ENCODE measurements at places on chromosomes 16 and 17. TPM values are rescaled to one million over a fixed set of nuclear protein-coding genes. Genes with fewer than 3 reads are reported as not detected.

KIFC3 gene
- 187 TPM for total RNA-seq

TVP23A gene
- total RNA-seq: not detected

SLC22A31 gene
- total RNA-seq: 1.3 TPM

DNA sequence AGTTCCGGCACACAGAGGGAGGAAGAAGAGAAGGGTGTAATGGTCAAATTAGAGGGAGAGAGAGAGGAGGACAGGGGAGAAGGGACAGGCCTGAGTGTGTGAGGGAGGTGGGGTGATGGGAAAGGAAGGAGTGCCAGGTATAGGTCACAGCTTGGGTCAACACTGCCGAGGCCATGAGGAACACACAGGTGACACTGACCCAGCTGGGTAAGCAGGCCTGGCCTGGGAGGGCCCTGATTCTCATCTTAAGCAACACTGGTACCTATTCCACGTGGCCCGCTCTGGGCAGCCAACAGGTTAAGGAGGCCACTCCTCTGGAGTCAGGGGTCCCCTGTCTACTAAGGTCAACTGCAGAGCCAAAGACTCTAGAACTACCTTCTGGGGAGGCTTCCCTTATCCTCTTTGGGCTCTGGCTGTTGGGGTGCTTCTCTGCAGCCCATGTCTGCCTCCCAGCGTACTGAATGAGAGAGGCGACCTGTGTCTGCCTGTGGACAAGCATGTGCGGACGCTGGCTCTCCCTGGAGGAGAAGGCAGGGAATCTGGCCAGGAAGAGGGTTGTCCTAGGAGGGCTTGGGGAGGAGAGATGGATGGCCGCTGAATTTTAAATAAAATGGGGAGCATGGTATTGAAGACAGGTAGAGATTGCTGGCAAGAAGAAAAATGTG, 57.6 kb downstream of the RGS9 start:
- DNase-seq: no peak

GRCh38 chr16:79294568-79294967, 306.0 kb downstream of the MAF start:
- DNase-seq: no peak

TP53TG3B gene
- not detected for total RNA-seq

DNA sequence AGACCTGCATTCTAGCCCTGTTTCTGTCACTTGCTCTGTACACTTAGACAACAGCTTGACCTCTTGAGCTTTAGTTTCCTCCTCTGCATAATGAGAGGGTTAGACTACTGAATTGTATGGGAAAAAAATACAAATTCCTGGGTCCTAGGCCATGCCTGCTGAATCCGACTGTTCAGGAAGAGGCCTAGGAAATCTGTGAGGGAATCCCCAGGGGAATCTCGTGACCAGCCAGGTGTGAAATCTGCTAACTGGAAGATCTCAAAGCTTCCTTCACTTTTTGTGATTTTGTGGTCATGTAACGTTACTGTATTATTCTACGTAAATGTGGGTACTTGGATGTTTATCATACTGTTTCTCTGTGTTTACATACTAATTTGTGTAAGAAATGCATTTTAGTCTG, 58.2 kb downstream of the CYLD start:
- DNase-seq: no peak

DNA sequence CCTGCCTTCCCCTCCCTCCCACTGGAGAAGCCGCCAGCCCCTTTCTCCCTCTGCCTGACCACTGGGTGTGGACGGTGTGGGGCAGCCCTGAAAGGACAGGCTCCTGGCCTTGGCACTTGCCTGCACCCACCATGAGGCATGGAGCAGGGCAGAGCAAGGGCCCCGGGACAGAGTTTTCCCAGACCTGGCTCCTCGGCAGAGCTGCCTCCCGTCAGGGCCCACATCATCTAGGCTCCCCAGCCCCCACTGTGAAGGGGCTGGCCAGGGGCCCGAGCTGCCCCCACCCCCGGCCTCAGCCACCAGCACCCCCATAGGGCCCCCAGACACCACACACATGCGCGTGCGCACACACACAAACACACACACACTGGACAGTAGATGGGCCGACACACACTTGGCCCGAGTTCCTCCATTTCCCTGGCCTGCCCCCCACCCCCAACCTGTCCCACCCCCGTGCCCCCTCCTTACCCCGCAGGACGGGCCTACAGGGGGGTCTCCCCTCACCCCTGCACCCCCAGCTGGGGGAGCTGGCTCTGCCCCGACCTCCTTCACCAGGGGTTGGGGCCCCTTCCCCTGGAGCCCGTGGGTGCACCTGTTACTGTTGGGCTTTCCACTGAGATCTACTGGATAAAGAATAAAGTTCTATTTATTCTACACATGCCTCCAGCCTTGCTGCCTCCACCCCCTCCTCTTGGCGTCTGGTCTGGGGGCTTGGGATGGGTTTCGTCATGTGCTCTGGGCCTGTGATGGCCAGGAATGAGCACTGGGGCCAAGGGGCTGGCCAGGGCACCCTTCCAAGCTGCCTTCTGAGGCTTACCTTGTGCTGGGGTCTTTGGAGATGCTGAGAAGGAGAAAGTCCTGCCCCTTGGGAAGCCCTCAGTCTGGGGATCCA, 7.3 kb downstream of the GJD3 start:
- DNase-seq: no peak

DNA sequence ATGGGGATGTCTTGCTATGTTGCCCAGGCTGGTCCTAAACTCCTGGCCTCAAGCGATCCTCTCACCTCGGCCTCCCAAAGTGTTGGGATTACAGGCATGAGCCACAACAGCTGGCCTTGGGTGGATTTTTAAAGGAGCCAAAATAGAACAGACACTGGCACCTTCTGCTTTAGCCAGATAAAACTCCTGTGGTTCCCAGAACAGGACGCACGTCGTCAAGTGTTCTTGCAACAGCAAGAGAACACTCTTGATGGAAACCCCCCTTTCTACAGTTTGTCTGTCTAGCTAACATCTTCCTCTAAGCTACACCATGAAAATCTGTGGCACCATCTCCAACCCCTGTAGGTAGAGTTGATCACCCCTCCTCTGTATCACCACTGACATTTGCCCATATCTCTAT, 122.6 kb downstream of the NPIPB5 start:
- no peak for DNase-seq

- DNase-seq: no peak
These were observed 59.8 kb upstream of the RPH3AL start for GRCh38 chr17:412211-413015.

VMO1 gene
- total RNA-seq: 2.2 TPM

- peak; percentile 72 for DNase-seq
These were observed 46.1 kb downstream of the ABCA8 start for GRCh38 chr17:68909066-68909465.

CDK12 gene
- total RNA-seq: 46.5 TPM

DNA sequence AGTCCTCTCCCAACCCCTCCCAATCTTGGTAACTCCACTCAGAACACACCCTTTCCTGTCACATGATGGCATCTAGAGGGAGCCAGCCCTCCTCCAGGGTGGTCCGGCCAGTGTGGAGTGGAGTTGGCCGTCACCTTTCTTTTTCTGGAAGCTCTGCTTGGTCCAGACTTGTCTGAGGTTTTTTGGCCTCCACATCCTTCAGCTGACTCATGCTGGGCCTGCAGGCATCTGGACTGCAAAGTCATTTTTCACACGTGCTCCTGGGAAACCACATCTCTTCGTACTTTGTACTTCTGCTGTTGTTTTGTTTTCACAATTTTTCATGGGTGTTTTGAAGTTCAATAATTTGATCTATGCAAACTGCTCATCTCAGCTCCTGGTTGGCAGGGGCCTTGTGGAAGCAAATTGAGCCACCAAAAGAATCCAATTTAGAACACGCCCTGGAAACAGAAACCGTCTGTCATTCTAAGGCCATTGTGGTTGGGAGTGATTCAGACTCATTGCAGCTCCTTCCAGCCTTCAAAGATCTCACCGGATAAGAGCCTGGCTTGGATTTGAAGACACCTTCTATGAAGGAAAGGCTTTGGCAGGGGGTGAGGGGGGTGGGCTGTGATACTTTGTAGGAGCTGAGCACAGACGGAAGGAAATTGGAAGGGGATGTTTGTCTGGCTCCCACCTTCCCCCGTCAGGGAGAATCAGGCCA, 42.4 kb upstream of the NF1 start:
- peak; percentile 79 for DNase-seq

PLEKHM1 gene
- total RNA-seq: 165 TPM

PRDM7 gene
- total RNA-seq: not detected

GRCh38 chr17:67479148-67479547, 102.1 kb downstream of the PITPNC1 start:
- DNase-seq: no peak

DNA sequence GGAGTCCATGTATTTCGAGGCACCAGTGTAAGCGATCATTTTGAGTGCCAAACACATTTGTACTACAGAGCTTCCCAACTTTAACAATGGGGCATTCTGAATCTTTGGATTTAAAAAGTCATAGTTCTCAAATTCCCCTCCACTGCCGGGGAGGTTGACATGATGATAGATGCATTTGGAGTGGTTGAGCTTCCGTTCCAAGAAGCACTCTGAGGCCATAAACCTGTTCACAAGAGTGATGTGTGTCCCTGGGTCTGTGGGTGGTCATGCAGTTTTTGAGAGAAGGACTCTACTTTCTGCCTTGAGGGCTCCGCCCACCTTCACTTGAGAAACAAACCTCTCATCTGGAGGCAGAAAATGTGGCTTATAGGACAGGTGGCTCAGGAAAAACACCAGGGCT, 43.7 kb downstream of the IRX5 start:
- DNase-seq: no peak

RNF43 gene
- 19.9 TPM for total RNA-seq

NACA2 gene
- total RNA-seq: not detected

GRCh38 chr17:66441101-66441661, 138.8 kb downstream of the PRKCA start:
- DNase-seq: no peak

- DNase-seq: no peak
These were observed 6.0 kb downstream of the RNF157 start for GRCh38 chr17:76234354-76234679.

DNA sequence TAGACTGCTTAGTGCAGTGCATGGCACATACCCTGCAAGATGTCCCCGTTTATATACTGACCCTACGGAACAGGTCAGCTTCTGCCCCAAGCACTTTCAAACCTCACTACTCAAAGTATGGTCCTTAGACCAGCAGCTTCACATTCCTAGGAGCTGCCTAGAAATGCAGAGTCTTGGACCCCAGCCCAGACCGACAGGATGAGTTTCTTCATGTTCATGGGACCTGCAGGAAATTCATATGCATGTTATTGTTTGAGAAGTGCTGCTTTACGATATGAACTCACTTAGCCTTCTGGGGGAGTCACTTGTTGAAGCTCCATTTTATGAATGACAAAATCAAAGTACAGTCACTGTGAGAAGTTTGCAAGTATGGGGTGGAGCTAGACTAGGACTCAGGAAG, 82.6 kb downstream of the DYNLRB2 start:
- no peak for DNase-seq
